ENCODE measurements at places on chromosomes 6 and 20.

GRCh38 chr20:41390889-41391288 lies 24.3 kb upstream of the EMILIN3 start:
- no peak for DNase-seq

- DNase-seq, result no peak
Observed at GRCh38 chr20:20204256-20204655, 151.9 kb downstream of the CFAP61 start.

DNA sequence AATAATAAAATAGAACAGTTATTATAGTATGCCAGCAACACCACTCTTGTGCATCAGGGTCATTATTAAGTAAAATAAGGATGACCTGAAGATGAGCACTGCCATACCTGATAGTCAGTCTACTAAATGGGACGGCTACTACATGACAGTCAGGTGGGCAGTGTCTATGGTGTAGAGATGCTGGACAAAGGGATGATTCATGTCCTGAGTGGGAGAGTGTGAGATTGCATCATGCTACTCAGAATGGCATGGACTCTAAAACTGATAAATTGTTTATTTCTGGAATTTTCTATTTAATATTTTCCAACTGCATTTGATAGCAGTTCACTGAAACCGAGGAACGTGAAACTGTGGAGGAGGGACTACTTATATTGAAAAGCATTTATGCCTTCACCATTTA lies 38.8 kb downstream of the SNX9 start:
- no peak for DNase-seq

DNA sequence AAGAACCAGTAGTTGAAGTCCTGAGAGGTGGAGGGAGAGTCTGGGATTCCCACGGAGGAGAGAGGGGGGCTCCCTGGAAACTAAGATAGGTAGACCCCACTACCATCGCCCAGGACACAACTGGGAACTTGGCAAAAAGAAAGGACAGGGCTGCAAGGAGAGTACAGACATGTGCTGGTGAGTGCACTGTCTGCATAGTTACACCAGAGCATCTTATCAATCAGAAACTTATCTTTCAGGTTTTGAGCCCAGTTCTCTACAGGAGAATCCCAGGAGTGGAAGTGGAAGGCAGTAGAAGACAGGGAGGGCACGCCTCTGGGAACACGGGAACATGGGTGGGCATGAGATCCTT lies 12.2 kb downstream of the NFKBIL1 start:
- no peak for DNase-seq

GRCh38 chr6:73452107-73452461 lies at the start of gene CGAS:
CGAS (minus strand) TSS chr6:73452297; CDS start chr6:73452181, 116 bp downstream.
- DNase-seq, result peak; percentile 71

DNA sequence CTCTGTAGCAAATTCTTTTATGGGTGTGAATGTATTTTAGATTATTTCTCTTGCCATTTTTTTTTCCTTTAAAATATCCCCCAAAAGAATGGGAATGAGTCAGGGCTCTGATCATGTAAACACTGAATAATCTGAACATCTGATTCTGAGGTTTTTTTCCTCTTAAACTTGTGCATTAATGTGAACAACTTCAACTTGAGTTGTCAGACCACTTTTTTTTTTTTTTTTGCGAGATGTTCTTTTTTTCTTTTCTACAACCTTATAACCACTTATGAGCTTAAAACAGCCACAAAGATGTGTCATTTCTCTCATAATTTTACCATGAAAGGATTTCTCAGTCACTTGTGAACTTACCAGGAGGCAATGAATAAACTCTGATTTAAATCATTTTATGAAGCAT lies 85.3 kb downstream of the TBC1D7 start:
- no peak for DNase-seq

DNA sequence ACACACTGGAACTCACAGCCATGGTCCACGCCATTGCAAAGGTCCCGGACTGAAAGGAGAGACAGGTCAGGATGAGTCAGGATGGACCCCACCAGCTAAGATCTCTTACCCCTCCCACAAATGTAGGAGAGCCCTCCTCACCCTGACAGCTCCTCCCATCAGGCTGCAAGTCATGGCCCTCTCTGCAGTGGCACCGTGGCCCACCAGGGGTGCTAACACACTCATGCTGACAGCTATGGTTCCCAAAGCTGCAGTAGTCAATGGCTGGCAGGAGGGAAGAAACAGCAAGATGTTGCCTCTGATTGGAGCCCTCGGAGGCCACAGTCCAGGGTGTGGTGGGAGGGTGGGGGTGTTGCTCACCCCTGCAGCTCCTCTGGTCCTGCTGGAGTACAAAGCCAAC lies 5.7 kb upstream of the RBPJL start:
- no peak for DNase-seq
